Hematopoietic multipotent progenitor cell treated with erythropoietin and hydrocortisone succinate and interleukin-3 and kit ligand, for 6 days (in vitro differentiated cells): ENCODE measurements at places on chromosomes 11 and 22.

DNA sequence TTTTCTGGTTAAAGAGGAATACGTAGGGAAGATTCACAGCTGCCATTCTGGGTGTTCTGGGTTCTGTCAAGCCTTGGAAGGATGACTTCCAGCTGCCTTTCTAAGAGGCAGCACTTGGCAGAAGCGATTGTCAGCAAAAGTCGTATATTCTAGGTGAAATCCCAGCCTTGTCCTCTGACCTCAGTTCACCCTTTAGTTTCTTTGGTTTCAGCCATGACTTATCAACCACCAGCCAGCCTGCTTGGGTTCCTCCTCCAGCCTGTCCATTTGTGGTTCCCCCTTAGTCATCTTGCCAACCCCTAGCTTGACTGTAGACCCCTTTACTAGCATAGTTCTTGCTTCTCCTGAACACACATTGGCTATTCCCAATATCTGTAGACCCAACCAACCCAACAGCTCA, 102.3 kb upstream of the CD44 start:
- DNase-seq: peak; percentile 36

DNA sequence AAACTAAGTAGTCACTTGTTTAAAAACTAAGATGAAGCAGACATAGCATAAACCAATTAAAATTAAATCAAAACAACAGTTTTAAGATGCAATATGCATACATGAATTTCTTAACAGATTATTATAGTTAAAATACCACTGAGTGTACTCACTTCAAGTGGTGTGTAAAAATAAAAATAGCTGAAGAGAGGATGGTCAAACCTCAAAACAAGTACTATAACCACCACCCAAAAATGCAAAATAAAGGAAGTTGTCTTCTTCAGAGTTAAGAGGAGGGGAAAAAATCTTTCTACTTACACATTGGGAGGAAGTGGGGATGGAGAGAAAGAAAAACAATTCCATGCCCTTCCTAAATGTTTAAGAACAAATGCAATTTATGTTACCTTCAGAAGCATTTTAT, 31.9 kb downstream of the RRAS2 start:
- DNase-seq: no peak

DNA sequence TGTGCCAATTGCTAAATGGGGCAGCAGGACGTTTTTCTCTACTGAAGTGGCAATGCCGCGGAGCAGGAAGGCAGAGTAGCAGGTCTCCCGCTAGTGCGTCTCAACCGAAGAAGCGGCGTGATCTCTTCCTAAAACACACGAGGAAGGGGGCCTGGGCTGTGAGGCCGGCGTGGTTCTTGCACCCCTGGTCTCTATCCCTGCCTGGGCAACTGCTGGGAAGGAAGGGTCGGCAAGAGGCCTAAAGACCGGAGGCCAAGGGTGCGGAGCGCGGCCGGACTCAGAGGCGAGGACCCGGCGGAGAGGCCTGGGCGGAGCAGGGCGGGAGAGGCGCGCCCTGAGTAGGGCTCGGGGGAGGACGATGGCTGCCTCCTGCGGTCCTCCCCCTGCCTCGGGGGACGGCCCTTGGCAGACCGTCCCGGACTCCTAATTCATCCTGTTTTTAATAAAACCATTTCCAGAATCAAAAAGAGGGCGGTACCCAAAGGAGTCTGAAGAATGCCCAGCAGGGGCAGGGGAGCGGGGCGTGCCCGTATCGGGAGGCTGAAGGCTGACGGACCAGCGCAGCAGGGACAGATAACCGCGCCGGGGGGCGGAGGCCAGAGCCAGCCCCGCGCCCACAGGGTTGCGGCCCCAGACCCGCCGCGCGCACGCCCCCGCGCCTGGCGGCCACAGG, 572 bp upstream of the APLP2 start:
- peak; percentile 96 for DNase-seq

DNA sequence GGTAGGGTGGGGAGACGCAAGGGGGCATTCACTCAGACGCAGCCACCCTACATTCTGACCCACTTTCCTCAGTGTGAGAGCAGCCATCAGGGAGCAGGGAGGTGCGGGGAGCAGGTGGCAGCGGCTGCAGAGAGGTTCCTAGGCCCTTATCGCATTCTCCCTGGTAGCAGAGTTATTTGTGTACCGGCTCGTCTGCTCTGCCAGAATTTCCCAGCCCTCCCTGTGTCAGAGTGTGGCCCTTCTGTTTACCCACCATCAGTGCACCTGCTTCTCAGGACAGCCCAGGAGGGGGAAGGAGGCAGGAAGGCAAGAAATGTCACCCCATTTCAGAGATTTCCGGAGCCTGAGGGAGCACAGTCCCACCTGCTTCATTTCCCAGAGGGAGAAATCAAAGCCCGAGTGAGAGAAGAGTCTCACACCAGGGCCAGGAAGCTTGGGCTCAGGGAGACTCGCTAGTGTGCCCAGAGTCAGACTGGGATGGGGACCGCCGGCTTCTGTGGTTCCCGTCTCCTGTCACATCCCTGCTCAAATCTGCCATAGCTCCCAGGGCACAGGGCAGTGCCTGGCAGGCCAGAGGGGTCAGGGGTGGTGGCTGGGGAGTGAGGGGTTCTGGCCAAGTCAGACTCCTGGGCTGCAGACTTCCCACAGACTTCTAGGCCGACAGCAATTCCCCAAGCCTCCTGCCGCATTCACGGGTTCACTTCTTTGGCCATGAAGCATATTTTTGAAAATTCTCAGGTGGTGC, 49.7 kb downstream of the ARRB1 start:
- no peak for DNase-seq

DNA sequence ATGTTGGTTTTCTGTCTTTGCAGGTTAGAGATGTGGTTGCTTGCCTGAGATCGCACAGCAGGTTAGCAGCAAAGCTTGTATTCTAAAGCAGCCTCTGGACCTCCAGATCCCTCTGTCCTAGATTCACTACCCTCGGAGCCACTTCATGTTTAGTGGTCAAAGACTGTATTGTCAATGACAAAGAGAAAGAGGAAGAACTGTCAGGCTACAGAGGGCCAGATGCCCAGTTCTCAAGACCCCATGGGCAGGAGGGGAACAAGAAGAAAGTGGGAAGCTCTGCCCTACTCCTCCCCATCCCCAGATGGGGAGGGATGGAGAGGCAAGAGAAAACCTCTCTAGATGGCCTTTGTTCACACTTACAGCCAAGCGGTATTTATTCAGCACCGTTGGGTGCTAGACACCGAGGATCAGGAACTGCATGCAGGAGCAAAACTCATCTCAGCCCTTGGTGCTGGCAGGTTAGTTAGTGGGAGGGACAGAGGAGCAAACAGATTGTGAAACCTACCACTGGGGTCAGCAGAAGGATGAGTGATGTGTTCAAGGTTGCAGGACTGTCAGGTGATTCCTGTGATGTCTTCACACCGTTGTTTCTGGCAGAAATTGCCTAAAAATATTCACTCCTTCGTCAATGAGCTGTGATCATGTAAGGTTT, 38.3 kb upstream of the PTPRJ start:
- DNase-seq: no peak

DNA sequence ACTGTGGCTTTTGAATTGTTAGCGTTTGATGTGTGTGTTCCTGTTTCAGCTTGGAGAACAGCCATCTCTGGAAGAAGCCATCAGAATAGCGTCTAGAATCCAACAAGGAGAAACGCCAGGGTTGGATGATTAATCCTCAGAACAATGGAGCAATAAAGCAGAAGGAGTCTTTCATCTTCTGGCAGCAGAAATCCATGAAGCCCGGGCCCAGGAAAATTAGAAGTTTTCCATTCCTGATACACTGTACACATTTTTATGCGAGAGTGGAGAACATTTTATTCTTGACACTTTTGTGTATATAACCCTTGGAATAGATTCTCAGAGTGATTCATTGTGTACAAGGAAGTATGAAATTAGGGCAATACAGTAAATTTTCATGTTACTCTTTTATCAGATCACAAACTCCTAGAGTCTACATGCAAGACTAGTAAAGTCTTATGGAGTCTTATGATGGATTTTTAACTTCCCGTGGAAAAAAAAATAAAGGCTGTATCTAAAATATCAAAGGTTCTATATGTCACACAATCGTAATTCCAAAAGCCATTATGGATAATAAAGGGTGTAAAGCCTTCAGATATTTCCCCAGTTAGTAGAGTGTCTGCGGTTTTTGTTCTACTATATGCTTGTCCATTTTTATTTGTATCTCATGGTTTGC, 45.9 kb upstream of the WEE1 start:
- DNase-seq: no peak

GRCh38 chr22:49382451-49382735, 445.3 kb downstream of the BRD1 start:
- no peak for DNase-seq

GRCh38 chr11:92552942-92553341, 328.3 kb downstream of the FAT3 start:
- no peak for DNase-seq

DNA sequence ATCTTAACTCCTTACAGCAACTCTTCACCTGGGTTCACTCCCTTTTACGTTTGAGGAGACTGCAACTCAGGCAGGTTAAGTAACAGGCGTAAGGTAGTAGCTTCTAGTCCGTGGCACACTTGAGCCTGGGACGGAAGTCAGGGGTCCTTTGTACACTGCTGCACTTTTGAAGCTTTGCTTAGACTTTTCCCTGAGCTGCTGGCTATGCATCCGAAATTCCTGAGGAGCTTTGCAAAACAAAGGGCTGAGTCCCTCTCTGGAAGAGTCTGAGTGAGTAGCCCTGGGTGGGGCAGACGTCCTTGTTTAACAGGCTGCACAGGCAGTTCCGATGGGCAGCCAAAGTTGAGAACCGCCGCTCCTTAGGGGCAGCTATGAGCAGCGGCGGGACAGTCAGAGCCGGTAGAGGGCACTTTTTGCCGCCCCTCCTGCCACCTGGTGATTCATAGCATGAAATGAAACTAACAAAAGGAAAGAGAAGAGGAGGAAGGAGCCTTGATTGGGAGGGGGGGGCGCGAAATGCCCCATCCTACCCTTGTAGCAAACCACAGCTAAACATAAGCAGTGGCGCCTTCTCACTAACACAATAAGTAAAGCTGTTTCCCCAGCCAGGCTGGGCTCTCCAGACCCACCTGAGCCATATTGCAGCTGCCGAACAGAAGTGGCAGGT, 1.4 kb downstream of the TMEM109 start:
- DNase-seq: peak; percentile 82
